ENCODE measurements at places on chromosomes 3 and 15. TPM values are rescaled to one million over a fixed set of nuclear protein-coding genes. Genes with fewer than 3 reads are reported as not detected.

The GOLGA6D gene
- total RNA-seq = not detected

The SLC28A1 gene
- 12.8 TPM for total RNA-seq

The CASR gene
- total RNA-seq = 72.8 TPM

The WDR93 gene
- total RNA-seq = 2.5 TPM

The ECE2 gene
- total RNA-seq = not detected

DNA sequence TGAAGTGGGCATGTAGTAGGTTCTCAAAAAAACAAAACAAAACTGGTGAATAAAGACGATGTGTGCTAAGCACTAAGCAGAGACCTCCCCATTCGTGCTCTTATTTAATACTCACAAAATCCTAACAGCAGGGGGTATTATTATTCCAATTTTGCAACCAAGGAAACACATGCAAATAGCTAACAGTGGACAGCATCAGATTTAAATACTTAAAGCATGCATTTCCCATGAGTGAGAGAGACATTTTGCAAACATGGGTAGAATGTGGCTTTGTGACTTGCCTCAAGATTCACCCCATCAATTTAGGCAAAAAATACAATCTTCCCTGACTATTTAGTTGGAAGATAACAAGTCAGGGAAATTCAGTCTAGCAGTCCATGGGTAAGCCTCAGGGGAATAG, 946.2 kb upstream of the CFAP20DC start:
- DNase-seq = no peak

DNA sequence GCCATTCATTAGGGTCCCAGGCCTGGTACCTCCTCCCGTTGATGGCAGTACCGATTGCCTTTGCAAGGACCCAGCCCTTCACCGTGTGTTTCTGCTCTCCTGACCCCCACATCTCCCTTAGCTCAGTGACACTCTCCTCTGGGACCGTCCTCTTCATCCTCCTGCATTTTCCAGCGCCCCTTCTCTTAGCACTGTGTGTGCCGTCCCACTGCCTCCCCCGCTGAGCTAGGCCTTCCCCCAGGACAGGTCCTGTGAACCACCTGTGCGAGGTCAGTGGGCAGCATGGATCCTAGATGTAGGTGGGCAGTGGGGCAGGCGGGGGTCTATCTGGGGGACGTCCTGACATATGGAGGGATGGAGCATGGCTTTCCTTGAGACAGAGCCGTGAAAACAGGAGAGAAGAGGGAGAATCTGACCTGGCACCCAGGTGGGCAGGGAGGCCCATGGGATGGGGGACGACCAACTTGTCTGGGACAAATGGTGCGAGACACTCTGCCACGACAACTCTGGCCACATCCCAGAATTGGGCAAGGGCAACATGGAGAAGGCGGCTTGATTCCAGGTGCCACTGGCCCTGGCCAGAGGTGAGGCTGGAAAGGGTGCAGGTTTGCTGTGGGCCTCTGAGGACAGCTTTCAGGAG, 87.7 kb upstream of the ALDH1L1 start:
- no peak for DNase-seq

GRCh38 chr3:141083226-141083625, 32.1 kb downstream of the SPSB4 start:
- no peak for DNase-seq

DNA sequence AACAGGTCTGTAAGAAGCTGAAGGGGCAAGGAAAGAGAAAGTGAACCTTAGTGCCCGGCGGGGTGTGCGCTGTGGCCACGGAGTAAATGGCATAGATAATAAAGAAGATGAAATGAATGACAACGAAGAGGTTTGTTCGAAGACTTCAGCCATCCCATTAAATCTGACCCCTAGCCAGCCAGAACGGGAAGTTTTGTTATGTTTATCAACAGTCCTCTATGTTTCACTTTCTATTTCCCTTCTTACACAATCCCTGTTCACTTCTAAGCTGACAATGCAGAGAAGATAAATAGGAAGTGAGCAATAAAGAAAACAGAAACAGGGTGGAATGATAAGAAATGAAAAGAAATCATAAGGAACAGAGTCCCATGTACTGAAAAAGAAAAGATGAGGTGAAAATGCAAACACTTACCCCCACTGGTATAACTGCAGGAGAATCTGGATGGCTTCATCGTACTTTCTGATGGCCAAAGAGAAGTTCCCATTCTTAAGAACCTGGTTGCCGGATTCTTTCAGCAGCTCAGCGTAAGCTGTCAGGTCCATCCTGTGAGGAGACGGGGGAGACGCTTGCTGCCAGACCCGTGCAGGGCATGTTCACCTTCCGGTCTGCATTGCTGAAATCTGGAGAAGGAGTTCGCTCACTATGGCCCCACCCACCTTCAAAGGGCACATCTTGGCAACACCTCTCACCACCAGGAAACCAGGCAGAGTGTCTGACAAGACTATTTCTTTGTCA, 36.8 kb downstream of the TRANK1 start:
- peak; percentile 30 for DNase-seq

- DNase-seq = no peak
These were observed 17.4 kb downstream of the LRIG1 start for GRCh38 chr3:66483409-66483906.

- no peak for DNase-seq
These were observed 88.1 kb downstream of the MBNL1 start for GRCh38 chr3:152356870-152357276.

DNA sequence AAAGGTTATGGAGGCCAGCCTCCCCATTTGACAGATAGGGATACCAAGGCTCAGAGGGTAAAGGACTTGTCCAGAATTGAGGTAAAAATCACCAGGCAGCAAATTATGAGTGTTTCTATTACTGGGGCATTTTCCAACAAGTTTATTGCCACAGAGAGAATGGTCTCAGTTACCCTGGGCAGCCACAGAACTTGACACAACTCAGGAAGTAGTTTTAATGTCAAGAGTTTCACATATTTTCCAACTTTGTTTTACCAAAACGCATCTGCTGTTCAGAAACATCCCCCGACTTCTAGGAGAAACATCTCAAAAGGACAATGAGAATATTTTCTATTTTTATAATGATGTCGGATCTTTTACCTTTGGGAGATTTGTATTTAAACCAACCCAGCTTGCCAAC, 107.5 kb upstream of the MRPS22 start:
- DNase-seq = no peak

DNA sequence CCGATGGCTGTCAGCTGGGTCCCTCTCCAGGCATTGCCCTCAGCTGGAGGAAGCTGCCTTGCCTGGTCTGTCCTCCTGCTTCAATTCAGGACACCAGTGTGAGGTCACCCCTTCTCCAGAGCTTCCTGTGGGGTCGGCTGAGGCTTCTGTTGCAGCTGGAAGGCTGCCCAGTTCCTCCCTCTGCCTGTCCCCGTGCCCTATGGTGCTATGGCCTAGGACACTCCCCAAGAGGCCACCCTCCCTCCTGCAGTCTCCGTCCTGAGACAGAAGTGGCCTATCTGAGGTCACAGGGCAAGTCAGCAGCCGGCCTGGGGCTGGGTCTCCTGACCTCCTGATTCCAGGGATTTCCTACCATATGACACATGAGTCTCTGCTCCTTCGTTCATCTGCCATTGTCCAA, 57.9 kb downstream of the RASGRF1 start:
- DNase-seq = no peak

DNA sequence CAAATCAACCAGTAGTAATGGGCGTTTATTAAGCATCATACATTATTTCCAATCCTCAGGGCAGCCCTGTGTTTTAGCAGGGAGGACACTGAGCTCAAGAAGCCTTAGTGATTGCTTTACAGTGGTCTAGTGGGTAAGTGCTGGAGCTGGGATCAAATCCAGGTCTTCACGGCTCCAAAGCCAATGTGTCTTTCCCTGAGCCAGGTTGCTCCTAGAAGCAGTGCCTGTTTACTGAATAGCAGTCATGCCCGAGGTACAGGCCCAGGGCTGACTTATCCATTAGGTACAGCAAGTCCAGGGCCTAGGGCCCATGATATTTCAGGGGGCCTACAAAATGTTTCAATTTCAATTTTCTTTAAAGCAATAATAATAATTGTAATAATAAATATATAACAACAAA, 9.6 kb upstream of the SMAD6 start:
- no peak for DNase-seq
